COR-L47 (cell line): ENCODE measurements at places on chromosomes 5 and 9.
A peak's percentile ranks its signal among the peaks of the same experiment; 100 is the strongest.

DNA sequence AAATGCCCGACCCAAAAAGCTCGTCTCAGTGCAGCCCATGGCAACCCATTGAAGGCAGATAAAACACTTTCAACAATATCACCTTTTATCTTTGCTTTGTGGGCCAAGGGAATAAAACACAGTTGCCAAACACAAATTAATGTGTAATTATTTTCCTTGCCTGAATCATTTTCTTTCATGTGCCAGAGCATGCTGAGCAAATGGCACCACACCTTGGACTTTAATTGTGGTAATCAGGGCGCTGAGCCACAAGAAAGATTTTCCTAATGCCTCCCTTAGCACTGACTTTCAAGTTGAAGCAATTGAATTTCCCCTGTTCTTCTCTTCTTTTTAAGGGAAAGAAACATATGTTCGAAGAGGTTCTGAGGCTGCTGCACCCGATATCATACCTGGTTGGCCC is 297.1 kb upstream of the MSX2 start:
- peak; percentile 90 for DNase-seq

GRCh38 chr5:172064766-172065165 is 58.3 kb upstream of the FBXW11 start:
- no peak for DNase-seq

DNA sequence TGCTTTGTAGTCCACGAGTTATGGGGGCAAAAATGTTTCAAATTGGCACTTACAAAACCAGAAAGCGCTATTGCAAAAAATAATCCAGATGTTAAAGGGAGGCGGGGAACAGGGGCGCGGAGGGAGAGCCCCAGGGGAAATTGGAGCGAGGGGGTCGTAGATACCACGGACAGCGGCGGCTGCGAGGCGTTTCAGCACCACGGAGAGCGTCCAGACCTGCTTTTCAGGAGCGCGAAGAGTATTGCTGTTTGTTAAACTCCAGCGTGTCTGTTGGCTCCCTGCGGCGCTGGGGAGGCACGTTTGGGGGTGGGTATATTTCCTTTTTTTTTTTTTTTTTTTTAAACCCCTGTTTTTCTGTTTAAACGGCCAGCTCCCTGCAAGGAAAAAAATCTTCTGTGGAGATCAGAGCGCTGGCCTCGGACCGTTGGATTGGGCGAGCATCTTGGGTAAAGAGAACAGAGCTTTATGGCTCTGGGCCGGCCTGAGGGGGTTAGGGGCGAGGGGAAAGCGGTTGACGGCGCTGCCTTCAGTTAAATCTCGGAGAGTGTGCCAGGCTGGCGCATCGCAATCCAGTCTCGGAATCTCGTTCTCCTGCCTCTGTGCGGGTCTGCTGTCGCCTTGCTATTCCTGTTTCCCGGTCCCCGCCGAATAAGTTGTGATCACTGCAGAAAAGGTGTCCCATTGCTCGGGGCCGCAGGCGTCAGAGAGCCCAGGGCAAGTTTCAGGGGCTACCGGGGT is at the start of gene GLRA1:
TSS of gene GLRA1 (minus strand) at position 288 of the 738 bp plus-strand sequence. CDS start 302 bp downstream, outside the sequence.
- no peak for DNase-seq

DNA sequence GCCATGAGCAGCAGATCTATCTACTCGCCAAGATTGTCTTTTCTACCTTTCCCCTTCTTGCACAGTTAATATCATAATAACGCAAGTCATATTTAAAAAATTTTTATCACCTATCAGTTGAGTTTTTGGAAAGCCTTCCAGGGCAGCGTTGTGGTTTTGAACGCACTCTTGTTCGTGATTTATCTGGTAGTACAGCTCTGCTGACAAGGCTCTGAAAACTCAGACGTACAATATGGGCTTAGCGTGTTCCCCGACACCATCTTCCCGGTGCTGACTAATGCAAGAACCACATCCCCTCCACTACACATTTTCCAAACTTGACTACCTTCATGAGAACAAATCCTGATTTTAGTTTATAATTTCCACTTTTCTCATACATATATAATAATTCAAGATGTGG is 1.6 kb upstream of the NFIL3 start:
- no peak for DNase-seq

GRCh38 chr5:88758184-88758583 is 124.8 kb downstream of the MEF2C start:
- no peak for DNase-seq

- no peak for DNase-seq
Measured at GRCh38 chr5:145511351-145511750, 323.8 kb downstream of the PRELID2 start.

GRCh38 chr9:92188969-92189781 is 74.0 kb upstream of the SPTLC1 start:
- DNase-seq: peak; percentile 81

GRCh38 chr5:19564036-19564435 is 424.0 kb downstream of the CDH18 start:
- DNase-seq: peak; percentile 25

DNA sequence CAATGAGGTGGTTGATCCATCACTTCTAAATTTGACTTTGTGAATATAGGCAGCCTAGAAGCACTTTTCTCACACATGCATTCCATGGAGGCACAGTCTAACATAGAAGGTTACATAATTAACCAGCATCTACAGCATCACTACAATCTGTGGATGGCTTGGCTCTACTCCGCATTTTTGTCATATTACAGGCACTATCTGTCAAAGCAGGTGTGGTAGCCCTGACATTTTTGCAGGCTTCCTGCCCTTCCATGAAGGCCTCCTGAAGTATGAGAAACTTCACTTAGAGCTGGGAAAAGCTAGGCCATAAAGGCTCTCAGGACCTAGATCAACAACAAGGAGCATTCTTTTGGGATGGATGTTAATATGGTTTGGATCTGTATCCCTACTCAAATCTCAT is 378.0 kb downstream of the ANXA1 start:
- no peak for DNase-seq

- no peak for DNase-seq
Measured at GRCh38 chr5:33321026-33321425, 119.7 kb upstream of the TARS1 start.

- DNase-seq: no peak
Measured at GRCh38 chr5:148730270-148730669, 75.9 kb upstream of the HTR4 start.

DNA sequence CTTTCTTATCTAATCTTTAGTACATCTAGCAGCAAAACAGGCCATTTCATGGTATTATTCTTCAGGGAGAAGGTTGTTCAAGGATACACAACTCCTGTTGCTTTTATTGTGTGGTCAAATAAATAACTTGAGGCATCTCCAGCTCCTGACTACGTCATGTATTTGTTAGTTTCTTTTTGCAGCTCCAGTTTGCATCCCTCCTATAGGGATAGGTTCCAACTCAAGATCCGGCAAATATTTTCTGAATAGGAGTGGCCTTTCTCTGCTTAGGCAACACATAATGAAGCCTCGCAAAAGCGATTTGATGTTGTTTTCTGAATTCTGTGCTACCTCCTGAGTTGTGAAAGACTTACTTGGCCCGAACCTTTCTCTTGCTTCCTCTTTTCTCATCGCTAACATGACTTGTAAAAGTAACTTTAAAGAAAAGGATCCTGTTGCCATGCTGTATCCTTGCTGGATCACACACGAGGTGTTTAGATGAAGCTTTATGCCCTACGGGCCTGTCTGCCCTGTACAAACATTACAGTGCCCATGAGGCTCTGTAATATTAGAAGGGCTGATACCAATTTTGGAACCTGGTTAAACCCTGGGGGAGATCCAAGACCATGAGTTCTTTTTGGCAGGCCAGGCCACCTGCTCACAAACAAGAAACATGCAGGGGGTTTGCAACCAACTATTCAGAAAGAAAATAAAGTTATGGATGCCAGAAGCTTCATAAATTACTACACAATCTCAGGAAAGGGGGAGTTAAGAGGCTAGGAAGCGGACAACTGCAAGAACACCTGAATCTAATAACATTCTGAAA is 149.8 kb upstream of the FGF10 start:
- DNase-seq: no peak

DNA sequence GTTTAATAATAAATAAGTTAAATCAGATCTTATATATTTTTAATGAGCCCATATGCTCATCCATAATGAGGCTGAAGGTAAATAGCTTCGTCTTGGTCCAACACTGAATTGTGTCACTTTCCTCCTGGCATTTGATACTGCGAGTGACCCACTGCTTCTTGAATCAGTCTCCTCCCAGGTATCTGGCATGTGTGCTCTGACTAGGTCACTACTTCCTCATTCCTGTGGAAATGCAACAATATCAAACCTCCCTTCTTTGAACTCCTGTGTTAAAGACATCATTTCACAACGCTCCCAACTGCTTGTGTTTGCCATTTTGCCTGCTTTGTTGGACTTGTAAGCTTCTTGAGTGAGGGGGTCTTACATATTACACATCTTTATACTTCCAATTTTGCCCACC is 157.7 kb downstream of the SLC24A2 start:
- DNase-seq: no peak
